HFFc6 (cell line): ENCODE measurements at places on chromosomes 5 and 9.

GRCh38 chr9:21029661-21030060 is 1.8 kb downstream of the HACD4 start:
- DNase-seq: no peak

GRCh38 chr9:5402217-5402616 is 35.5 kb downstream of the PLGRKT start:
- no peak for DNase-seq

DNA sequence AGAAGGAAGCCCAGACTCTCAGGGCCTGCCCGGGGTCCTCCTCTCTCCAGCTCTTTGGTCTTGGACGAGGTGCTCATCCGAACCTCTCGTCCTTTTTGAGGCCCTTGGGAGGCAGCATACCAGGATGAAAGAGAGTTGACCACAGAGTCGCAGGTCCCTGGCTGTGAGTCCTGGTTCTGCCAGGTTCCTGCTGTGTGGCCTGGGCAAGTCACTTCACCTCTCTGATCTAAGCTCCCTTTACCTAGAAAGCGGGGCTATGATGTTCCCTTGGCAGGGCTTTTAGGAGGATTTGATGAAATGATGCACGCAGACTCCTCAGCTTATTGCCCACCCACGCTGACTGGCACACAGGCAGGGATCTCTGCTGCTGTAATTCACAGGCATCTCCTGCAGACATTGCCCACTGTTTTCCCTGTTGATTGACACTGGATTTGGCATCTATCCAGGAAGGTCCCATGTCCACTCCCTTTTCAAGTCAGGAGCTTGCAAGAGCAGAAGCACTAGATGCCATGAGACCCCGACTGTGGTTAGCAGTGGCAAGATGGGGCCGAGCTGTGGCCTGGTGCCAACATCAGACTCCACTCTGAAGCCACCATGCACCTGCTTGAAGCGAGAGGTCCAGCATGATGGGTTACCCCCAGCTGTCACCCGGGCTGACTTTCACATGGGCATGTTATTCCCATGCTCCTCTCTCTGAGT is 71.5 kb downstream of the MACROH2A1 start:
- no peak for DNase-seq

DNA sequence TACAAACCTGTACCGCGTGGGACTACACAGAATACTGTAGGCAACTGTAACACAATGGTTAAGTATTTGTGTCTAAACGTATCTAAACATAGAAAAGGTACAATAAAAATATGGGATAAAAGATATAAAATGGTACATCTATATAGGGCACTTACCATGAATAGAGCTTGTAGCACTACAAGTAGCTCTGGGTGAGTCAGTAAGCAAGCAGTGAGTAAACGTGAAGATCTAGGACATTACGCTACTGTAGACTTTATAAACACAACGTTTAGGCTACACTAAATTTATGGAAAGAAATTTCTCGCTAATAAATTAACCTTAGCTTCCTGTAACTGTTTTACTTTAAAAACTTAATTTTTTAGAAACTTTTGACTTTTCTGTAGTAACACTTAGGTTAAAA is 46.5 kb downstream of the MRPS27 start:
- DNase-seq: no peak

DNA sequence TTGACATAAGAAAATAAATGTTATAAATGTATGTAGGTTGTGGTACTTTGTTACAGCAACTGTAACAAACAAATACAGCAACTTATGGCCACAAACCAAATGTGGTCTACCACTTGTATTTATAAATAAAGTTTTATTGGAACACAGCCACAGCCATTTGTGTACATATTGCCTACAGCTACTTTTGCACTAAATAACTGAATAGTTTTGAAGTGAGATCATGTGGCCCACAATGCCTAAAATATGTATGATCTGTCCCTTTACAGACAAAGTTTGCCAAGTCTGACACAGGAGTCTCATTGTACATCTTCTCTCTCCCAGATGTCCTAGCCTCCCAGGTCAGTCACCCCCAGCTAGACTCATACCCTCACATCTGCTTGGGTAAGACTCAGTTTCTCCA is 283.6 kb upstream of the PRDM9 start:
- no peak for DNase-seq

DNA sequence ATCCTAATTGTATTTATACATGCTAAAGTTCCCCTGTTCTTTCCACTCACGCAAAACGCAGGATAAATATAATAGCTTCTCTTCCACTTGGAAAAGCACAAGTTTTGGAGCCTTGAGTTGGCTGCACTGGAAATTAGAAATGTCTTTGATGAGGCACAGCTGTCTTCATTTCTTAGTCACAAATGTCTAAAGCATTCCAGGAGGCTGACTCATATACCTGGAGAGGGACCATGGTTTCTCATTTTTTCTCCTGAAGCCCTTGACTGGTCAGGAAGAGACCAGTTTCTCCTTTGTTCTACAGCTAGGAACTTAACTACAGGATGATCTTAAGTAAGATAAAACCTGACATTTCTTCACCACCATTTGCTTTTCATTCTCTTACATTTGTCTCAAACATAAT is 16.2 kb downstream of the MTX3 start:
- DNase-seq: peak; percentile 49

DNA sequence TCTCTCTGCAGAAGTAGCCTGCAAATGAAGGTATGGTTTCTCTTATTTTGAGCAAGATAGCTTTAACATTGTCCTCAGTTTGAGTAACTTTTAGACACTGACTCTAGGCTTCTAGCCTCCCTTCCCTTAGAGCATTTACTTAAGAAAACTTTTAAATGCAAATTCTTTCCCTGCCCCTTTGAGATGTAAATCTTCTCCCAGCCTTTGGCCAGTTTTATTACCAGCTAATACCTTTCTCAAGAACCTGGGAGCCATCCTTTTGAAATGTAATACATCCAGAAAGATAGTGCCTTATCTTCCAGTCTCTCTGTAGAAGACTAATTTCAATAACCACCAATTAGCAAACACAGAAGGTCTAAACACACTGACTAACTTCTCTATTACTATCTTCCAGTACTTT is 688.9 kb upstream of the CDH9 start:
- no peak for DNase-seq

DNA sequence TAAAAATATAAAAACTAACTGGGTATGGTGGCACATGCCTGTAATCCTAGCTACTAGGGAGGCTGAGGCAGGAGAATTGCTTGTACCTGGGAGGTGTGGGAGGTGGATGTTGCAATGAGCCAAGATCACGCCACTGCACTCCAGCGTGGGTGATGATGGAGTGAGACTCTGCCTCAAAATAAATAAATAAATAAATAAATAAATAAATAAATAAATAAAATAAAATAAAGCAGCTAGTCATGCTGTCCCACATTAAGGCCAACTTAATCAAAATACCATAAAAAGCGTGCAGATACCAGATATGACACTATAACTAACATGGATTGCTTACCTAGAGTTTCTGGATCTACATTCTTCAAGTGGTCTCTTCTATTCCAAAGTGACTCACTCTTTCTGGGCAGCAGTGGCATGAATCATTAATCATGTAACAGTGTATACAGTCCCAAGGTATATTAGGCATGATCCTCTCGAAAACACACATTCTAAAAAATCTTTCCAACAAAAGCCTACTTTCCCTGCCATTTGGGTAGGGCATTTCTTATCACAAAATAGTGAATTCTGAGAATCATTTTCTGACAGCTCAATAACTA is 187.1 kb downstream of the ELAVL2 start:
- no peak for DNase-seq
